ENCODE measurements at places on chromosomes 4 and X.

- DNase-seq: no peak
Observed at GRCh38 chr4:84529169-84529751, 30.2 kb upstream of the NKX6-1 start.

- no peak for DNase-seq
Observed at GRCh38 chrX:39293203-39293602, 491.9 kb downstream of the MID1IP1 start.

GRCh38 chr4:162241857-162242256, 78.1 kb upstream of the FSTL5 start:
- DNase-seq: no peak

- no peak for DNase-seq
Observed at GRCh38 chr4:58767598-58767997, 1657.4 kb upstream of the IGFBP7 start.

DNA sequence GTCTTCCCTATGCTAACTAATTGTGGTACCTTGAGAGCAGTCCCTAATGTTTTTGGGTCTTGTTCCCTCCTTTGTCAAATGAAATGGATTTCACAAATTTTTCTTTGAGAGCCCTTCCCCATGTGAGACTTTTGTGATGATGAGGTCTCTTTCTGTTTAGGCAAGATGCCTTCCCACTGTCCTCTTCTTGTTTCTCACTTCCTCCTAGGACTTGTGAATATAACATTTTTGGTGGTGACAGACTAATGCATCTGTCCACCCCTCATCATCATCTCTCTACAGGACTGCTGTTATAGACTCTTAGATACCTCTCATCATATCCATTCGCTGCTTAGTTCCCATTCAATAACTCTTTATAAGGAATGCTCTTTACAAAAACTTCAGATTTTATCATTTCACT, 8.7 kb upstream of the ANK2 start:
- no peak for DNase-seq

- DNase-seq: no peak
Observed at GRCh38 chr4:172979332-172979731, 189.3 kb upstream of the GALNT7 start.

GRCh38 chr4:76199664-76200211, 13.9 kb downstream of the SCARB2 start:
- no peak for DNase-seq

DNA sequence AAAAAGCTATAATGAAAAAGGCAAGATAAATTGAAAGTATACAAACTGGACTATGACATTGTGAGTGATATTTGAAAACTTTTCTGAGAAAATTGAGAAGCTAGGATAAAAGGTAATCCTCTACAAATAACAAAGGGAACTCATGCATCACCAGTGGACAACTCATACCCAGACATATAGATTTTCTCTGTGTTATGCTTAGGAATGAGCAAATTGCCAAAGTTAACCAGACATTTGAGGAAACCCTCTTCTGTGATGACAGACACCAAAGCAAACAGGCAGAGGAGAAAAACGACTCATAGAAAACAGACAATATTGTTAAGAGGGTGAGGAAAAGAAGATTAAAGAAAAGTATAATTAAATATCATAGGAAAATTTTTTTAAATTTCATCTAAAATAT, 186.5 kb downstream of the MAB21L2 start:
- DNase-seq: no peak

All from activated effector memory CD4-positive, alpha-beta T cell treated with Interleukin-2 at 50 U/mL for 16 hours (primary cell).